ENCODE measurements at places on chromosomes 2 and 18. TPM values are rescaled to one million over a fixed set of nuclear protein-coding genes. Genes with fewer than 3 reads are reported as not detected.

Gene RGPD3
- 0.36 TPM for polyA plus RNA-seq

GRCh38 chr18:49169037-49169521 lies 218.3 kb upstream of the SMAD7 start:
- no peak for DNase-seq

Gene CNOT11
- not detected for polyA plus RNA-seq

DNA sequence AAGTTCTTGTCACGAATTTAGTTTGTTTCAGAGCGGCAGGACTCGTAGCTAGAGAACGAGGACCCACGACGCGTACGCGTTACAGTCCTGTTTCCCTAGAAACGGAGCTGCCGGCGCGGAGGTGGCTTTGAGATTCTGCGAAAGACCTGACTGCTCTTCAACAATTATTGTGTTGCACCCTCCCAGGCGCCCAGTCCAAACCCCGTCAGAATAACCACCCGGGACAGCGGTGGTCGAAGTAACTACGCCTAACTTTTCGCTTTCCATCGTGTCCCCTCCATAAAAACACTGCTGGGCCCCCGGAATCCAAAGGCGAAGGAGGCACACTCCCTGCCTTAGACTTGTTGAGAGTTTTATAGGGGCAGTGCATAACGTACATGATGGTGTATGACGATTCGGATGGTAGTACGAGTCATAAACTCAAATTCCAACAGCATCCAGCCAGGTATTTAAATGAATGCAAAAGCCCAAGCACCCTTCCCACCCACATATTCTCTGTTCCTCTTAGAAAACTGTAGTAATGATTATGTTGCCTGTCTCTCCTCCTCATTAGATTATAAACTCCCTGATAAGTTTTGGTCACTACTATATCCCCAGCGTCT lies 651 bp upstream of the STAM2 start:
- no peak for DNase-seq

DNA sequence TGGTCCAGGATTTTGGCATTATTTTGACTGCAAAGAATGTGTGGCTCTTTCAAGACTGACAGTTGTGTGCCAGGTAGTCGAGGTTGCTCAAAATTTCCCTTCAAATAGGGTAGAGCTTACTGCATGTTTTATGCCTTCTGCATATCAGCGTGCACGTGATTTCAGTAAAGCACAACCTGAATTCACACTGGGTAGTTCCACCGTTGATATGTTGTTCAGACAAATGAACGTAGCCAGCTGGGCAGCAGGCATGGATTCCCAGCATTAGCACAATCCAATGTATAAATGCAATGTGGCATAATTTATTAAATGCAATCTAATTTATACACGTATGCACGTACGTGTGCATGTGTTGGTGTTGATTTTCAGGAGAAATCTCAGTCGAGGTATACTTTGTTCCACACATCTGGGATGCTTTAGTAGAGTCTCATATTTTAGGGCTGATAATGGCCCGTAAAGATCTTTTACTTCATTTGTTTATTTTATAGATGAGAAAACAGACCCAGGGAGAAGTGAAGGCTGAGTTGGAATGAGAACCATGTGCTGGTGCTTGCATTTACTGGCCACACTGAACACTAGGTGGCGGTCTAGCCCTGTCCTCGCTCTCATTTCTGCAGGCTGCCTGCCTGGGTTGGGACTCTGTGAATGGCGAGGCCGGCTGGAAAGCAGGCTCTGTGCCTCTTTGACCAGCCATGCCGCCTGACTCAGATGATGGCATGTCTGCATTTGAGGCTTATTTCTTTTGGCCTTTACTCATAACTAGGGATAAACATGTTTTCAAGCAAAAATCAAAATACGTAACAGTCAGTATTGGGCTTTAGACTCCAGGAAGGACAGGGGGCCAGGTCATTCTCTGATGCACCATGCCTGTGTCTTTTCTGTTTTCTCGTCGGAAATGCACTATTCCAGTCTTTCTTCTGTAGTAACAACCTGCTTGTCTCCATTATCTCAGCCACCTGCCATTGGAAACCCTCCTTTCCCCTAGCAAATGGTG lies 120.4 kb downstream of the RNF144A start:
- DNase-seq = peak; percentile 74

Gene VWA3B
- polyA plus RNA-seq = 0.78 TPM

Gene CABLES1
- polyA plus RNA-seq = 6.7 TPM

DNA sequence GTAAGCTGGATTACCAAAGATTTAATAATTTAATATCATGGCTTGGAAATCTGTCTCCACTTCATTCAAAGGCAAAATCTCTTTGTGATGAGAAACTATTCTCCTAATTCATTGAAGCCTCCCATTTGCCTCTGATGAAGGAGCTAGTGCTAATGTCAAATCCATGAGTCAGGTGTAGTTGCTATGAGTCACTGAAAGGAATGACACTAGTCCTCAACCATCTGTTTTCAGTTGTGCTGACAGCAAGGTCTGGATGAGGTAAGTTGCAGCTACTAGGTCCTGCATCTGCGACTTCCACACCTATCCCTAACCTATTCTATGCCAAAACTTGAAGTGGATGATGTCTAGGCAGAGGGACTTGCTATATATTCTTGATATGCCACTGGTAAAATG lies 324.0 kb upstream of the UBE2E3 start:
- no peak for DNase-seq

DNA sequence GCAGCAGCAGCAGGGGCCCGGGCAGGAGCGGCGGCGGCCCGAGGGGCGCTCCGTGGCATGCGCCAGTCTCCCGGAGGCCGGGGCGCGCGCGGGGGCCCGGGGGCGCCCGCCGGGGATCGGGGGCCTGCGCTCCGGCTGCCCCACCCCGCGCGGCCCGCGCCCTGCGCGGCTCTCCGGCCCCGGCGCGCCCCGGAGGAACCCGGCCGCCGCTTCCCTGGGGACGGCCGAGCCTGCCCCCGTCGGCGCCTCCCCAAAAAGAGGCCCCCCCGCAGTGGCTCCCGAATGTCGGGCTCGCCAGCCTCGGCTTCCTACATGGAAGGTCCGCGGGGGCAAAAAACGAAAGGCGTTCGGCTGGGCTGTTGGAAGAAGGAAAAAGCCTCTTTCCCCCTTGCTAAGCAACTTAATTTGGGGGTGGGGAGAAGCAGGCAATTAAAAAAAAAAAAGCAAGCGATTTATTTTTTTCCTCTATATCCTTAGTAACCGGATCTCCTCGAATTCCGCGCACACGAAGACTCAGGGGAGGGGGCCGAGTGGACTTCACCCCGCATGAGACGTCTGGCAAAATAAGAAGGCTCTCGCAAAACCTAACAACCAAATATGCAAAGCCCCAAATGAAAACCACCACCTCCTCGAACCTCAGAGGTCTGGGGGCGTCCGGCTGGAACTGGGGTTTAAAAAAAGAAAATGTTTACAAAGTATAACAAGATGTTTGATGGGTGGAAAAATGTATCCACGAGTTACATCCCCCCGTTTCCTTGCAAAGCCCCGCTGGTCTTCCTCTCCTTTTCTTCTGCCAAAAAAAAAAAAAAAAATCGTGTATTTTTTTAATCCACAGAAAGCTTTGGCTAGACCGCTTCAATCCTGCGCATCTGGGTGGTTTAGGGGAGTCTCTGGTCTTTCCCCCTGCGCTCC lies at the start of gene SMAD7:
SMAD7 (minus strand) TSS at position 430 of the 912 bp plus-strand sequence. CDS start 541 bp downstream, outside the sequence.
- DNase-seq = no peak

GRCh38 chr2:238569507-238570195 lies 142.9 kb downstream of the ASB1 start:
- DNase-seq = no peak

Gene FZD7
- 25.0 TPM for polyA plus RNA-seq

Gene L3MBTL4
- 2.1 TPM for polyA plus RNA-seq

Gene DNER
- not detected for polyA plus RNA-seq

- no peak for DNase-seq
These were observed 46.9 kb upstream of the SMAD7 start for GRCh38 chr18:48997681-48997984.

DNA sequence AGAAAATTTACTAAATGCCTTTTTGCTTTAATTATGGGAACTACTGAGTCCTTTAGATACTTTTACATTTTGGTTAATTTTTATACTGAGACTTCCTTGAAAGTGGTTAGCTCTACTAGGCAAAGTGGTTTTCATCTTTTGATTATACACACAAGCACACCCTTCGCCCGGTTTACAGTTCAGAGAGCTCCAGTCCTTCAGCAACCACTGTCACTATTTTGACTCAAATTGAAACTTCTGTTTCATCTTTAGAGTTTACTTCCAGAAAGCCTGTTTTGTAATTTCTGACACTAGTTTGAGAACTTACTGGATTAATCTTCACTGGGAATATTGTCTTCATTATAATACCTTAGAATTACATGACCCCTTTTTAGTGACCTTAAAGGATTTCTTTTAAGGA lies 140.3 kb upstream of the FOSL2 start:
- DNase-seq = no peak

Gene ERMN
- not detected for polyA plus RNA-seq

Gene TSPYL6
- polyA plus RNA-seq = not detected

Gene C2orf74
- polyA plus RNA-seq = 29.7 TPM

DNA sequence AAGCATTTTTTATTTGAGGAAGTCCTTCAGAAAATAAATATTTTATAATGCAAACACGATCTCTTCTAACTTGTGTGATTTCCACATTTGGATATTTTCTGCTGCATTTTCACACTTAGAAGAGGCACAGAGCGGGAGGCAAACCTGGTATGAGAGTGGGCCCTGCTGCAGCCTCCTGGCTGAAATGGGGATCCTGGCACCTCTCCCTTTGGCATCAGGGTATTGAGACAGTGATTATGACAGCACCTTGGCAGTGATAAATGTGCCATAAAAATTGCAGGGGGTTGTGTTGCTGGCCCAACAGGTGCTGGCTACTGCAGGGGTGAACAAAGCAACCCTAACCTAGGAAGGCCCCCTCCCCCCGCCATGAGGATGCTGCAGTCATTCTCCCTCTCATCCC lies 128.6 kb downstream of the TSN start:
- no peak for DNase-seq

DNA sequence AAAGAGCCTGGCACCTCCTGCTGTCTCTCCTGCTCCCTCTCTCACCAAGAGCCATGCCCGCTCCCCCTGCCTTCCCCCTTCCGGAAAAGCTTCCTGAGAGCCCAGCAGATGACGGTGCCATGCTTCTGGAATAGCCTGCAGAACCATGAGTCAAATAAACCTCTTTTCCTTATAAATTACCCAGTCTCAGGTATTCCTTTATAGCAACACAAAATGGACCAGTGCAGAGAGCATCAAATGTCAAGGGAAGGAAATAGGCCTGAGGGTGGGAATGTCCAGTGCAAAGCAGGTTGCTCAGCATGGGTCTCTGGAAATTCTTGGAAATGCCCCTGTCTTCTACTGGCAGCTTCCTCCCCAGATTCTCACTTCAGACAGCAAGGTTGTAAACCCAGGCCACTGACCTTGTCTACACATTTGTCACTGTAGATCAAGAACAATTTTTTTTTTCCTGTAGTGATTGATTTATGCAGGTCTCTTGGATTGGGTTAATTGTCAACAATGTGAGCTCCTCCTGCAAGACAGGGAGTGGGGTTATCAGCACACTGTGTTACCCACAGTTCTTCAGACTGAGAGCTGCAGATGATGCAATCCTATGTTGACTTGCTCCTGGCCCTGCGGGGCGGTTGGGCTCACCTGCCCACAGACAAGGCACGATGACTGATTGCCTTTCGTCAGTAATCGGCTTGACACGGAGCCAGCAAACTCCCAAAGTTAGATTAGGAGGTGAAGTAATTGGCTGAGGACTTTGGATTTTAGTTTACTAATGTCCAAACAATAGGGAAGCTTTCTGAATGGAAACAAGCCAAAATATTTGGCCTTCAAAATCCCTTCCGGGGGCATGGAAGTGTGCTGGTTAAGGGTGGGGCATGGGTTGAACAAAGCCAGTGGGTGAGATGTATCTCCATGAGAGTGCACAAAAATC lies 5.4 kb upstream of the BOD1L2 start:
- DNase-seq = no peak

Gene CCDC74A
- polyA plus RNA-seq = not detected

Data from muscle of arm (tissue), 14 donors.